Cortex of kidney (tissue), 1 donor: ENCODE measurements at places on chromosomes 5 and 9.

DNA sequence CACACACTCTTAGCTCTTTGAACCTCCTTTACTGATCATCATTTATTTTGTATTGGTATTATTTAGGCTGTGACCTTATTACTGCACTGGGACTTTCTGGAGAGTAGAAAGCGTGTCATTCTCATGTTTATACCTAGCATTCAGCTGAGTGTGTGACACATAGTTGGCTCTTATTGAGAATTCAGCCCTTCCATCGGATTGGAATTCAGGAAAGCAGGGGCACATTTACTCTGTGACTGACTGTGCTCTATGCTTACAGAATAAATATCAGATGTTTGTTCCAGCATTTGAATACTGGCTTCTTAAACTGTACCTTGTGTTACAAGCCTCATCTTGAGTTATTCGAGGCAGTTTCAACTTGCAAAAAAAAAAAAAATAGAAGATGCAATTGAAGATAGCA lies 360.9 kb upstream of the DAP start:
- no peak for DNase-seq

- DNase-seq, result no peak
Observed at GRCh38 chr5:125961150-125961549, 462.1 kb upstream of the GRAMD2B start.

- no peak for DNase-seq
Observed at GRCh38 chr5:39661026-39661779, 236.4 kb upstream of the DAB2 start.

GRCh38 chr5:60545551-60545950 lies 154.4 kb downstream of the DEPDC1B start:
- DNase-seq, result no peak

- DNase-seq, result no peak
Observed at GRCh38 chr5:169100735-169101075, 200.2 kb downstream of the SLIT3 start.

GRCh38 chr9:95116808-95117204 lies 200.7 kb downstream of the FANCC start:
- no peak for DNase-seq

- DNase-seq, result no peak
Observed at GRCh38 chr9:11542781-11543180, 930.0 kb upstream of the PTPRD start.

DNA sequence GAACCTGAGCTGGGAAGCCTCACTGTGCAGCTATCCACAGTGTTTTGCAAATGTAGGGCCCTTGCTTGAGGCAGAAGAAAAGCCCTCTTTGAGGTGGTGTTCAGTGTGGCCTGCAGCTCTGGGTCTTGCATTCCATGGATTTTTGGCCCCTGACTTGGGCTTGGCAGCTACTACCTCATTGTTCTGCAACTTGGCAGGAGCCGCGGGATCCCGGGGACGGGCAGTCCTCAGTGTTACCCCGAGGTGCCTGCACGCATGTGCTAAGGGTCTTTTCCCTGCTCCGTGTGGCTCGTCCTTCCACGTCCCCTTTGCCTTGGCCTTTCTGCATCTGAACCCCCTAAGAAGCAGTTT lies 39.8 kb downstream of the NEK6 start:
- no peak for DNase-seq
